ENCODE measurements at places on chromosomes 12 and 14.

- DNase-seq = no peak
Observed at GRCh38 chr14:84806622-84807021, 723.3 kb upstream of the FLRT2 start.

DNA sequence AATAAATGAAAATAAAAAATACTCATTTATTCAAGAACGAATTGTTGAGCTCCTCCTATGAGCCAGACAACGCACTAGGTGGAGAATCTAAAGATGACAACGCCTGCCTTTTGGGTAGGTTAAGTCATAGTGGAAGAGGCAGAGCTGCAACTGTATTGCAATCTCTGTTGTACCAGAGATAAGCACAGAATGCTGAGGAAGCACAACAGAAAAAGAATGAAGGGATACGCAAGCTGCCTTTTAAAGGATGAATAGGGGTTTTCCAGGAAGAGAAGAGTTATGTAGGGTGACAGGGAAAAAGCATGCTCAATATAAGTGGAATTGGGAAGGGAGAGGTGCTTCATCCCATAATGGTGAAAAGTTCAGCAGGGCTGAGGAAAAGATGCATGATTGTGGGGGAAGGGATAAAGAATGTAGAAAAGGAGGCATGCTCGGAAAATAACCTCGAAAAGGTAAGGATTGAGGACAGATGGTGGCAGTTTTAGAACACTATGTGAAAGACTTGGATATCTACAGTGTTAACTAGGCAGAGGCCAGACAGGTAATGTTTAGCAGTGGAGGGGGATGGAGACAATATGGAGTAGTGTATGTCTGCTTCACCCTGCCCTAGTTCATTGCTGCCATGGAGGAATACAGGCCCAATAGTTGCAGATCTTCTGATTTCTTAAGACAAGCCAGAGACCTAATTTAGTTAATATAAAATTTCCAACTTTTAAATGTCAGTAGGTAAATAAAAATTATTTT is 63.9 kb upstream of the DUSP6 start:
- no peak for DNase-seq

DNA sequence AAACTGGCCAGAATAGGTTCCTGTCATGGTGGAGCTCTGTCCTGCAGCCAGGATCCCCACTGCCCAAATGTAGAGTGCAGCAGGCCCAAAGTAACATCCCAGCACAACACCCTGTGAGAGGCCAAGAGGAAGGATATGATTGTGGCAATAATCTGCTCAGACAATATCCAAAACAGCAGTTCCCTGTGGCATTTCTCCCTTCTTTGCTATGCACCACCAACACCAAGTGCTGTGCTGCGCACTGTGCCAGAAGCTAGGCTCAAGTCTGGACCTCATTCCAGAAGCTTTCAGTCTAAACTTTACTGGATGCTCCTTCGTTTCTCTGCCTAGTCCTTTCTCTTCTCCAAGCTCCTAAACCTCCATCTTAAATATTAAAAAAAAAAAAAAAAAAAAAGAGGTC is 33.4 kb downstream of the SLC11A2 start:
- no peak for DNase-seq

DNA sequence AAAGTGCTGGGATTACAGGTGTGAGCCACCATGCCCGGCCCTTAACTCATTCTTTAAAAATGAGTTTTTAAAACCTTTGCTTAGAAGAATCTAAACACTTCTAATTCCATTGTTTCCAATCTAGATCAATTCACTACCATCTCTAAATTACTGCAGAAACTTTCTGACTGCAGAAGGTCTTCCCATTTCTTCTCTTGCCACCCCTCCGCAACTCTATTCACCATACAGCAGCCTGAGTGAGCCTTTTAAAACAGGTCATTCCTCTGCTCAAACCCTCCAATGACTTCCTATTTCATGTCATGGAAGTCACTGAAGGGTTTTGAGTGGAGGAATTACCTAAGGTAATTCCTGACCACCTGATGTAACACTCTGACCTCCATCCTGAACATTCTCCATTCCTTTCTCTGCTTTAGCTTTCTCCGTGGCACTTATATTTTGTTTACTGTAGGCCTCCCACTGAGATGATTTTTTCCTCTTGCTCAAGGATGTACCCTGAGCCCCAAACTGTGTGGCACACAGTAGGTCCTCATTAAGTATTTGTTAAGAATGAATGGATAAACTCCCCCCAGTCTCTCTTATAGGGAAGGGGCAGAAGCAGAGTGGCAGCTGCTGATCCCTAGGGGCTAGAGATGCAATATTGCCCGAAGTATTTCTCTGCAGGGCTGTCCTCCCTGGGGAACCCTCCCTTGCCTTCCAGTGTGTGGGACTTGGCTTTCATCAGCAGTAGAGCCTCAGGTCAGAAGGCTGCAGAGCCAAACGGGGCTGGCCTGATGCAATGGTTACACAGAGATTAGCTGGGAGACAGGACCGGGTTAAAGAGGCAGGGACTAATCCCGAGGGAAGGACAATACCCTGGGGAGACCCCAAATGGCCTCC is 1.2 kb downstream of the DDIT3 start:
- peak; percentile 27 for DNase-seq

DNA sequence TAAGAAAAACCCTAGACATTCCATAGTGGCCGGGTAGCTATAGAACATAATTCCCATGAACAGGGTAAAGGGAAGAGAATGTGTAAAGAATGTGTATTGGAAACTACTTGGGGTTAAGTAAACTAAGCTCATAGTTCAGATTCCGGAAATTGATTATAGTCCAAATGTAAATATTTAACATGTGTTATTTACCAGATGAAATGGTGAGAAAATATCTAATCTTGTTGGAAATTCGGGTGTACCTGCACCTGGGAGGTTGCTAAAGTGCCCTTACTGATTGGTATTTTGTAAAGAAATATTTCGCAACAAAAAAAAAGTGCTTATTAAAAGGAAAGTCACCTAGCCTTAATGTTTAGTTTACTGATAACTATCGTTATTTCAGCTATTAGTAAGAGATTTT is 14.4 kb downstream of the RASSF9 start:
- DNase-seq = no peak

GRCh38 chr12:105275997-105276733 is 40.2 kb upstream of the APPL2 start:
- DNase-seq = peak; percentile 53

Measured in NCI-H1436 treated with DMSO at 0.1 percent for 48 hours (cell line).